NCI-H460 (cell line): ENCODE measurements at places on chromosomes 7 and 10. TPM values are rescaled to one million over a fixed set of nuclear protein-coding genes. Genes with fewer than 3 reads are reported as not detected.

GRCh38 chr7:131338691-131339390 lies 11.2 kb downstream of the MKLN1 start:
- no peak for DNase-seq

DNA sequence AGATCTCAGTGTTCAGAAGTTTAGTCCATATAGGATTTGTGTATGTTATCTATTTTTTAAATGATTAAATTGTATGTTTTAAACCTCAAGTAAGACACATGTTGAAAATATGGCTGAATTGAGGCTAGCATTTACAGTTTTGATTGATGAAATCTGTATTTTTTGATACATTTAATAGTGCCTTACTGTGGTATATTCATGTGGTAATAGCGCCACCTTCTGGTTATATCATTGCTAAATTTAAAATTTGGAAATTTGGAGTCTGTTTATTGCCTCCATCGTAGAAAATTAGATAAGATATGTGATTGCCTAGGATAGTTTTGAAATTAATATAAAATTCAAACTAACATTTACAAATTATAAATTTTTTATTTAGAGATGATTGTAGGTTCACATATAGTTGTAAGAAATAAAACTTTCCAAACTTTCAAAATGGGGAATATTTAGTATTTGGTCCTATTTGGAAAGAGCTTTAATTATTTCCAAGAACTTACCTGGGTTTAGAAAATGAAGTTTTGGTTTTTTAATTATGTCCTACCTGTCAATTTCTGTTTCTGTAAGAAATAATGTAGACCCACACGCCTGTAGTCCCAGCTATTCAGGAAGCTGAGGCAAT lies 19.1 kb upstream of the ARMS2 start:
- DNase-seq, result peak; percentile 48

DNA sequence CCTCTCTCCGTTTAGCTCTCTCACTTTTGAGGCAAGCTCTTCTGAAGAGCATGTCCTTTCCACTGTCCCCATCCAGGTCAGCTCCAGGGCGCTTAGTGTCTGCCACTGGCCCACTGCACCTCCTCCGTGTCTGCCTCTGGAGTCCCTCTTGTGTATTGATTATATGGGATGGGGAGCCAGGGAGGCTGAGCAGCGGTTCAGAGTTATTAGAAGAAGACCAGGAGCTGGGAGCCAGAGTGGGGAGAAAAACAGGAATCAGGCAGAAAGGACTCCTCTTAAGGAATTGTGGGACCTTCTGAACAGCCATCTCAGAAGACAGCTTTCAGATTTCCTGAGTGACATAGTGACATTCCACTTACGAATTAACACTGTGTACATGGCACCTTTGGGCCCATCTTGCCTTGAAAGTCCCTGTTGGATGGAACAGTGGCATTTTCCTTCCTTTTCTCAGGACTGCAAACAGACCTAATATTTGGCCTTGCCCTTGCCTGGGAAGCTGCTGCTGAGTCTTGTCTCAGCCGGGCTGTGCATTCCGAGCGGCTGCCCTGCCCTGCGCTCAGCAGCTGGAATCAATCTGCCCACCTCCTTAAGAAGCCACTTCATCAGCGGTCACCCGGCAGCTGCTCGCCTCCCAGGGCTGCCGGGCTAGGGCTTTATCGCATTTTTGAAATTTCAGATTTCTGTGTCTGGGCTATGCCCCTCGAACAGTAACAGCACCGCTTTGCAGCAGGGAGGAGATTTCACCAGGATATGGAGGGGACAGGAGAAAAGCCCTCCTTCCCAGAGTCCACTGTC lies 81.1 kb upstream of the PRKG1 start:
- no peak for DNase-seq

DNA sequence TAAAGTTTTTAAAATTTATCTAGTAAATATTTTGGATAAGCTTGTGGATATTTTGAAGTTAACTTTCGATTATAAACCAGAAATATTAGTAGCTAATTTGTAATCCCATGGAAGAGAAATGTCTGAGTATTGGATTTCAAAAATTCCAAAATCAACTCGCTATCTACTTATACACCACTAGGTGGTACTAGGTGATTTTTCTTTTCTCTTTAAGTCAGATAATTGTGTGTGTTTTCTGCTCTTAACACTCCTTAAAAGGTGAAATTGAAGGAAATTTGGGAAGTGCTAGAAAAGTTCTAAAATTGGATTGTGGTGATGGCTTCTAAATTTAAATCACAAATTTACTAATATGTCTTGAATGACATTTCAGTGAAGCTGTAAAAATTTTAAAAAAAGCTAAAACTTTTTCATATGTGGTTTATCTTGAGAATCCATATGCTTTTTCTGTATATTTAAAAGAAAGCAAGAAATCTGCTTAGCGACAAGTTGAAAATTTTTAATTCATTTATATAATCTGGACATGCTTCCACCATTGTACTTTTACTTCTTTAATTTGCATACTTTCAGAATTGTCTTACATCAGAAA lies 90.2 kb downstream of the IPMK start:
- peak; percentile 36 for DNase-seq

DNA sequence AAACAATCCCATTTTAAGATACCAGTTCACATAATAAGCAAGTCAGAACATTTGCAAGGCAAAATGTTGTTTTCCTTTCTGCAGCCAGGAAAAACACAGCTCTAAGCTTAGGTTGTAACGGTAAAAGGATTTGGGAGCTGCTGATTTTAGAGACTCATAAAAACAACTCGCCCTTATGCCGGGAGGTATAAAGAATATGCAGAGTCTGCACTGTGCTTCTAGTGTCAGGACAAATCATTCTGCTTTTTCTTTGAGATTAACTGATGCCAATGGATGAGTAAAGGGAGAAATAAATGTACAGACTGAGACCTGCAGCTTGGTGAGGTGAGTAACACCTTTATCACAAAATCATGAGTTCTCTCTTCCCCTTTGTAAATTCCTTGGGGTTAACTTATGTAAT lies 2.0 kb upstream of the SFR1 start:
- DNase-seq, result no peak

BET1 gene
- total RNA-seq, result 38.3 and 43.2 TPM in 2 replicates

DNA sequence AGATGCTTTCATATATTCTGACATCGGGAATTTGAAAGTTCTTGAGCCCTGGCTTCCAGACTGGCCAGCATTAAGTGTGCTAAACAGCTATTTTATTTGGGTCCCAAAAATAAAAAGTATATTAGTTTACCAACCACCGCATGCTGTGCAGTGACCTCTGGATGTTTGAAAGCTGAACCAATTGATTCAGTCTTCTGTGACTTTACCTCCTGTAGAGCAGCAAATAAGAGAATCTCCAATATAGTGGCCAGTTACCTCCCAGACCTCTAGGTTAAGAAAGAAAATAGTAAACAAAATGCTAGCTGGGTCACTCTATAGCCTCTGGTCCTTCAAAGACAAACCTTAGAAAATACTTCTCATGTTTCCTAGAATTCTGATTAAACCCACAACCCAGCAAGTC lies 424.6 kb upstream of the NFE2L3 start:
- DNase-seq, result no peak
